ENCODE measurements at places on chromosomes 12 and 14. TPM values are rescaled to one million over a fixed set of nuclear protein-coding genes. Genes with fewer than 3 reads are reported as not detected.

GRCh38 chr14:49860988-49861698 is 8.6 kb upstream of the NEMF start:
- DNase-seq: no peak
- no peak overlapping the region for H3K4me3 ChIP-seq
- H3K4me1 ChIP-seq: no peaks in the 10 kb centered on the region
- no peaks in the 10 kb centered on the region for H3K36me3 ChIP-seq
- peak overlapping the region; percentile 95 for H3K27ac ChIP-seq

- no peaks in the 10 kb centered on the region for H3K27me3 ChIP-seq
- H3K4me3 ChIP-seq: no peak overlapping the region
- H3K36me3 ChIP-seq: no peaks in the 10 kb centered on the region
- H3K27ac ChIP-seq: no peak overlapping the region
- no peaks in the 10 kb centered on the region for H3K4me1 ChIP-seq
These were observed 1134.4 kb downstream of the GALC start for GRCh38 chr14:86858591-86858990.

DNA sequence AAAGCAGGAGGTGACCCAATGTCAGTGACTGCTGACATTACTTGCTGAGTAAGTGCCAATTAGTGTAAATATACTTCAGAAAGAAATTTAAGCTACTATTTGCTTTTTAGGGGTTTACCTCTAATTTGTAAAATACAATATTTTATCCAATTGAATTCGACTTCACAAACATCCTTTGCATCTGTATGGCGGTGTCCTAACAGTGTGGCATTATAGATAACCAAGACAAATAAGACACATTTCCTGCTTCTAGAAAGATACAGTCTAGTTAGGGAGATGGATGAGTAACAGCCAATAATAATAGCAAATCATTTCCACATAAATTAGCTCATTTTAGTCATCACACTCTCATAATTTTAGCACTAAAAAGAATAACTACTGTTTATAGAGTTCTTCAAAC is 196.5 kb downstream of the AKAP6 start:
- H3K36me3 ChIP-seq: no peaks in the 10 kb centered on the region
- DNase-seq: no peak
- H3K4me1 ChIP-seq: no peaks in the 10 kb centered on the region
- H3K27ac ChIP-seq: no peak overlapping the region
- no peak overlapping the region for H3K4me3 ChIP-seq
- H3K27me3 ChIP-seq: no peaks in the 10 kb centered on the region

- H3K27me3 ChIP-seq: no peaks in the 10 kb centered on the region
- peaks cover 9% of the 10 kb centered on the region for H3K36me3 ChIP-seq
- H3K4me3 ChIP-seq: no peak overlapping the region
- H3K27ac ChIP-seq: no peak overlapping the region
- no peaks in the 10 kb centered on the region for H3K4me1 ChIP-seq
These were observed 71.1 kb downstream of the EGLN3 start for GRCh38 chr14:33879684-33880286.

- H3K4me1 ChIP-seq: peaks cover 6% of the 10 kb centered on the region
- peak overlapping the region; percentile 5 for H3K4me3 ChIP-seq
- no peaks in the 10 kb centered on the region for H3K27me3 ChIP-seq
- H3K27ac ChIP-seq: no peak overlapping the region
- DNase-seq: no peak
These were observed 16.8 kb downstream of the HIF1A start for GRCh38 chr14:61712137-61712536.

Gene KCNA5
- total RNA-seq: 0.09 TPM

GRCh38 chr14:24334431-24335291 is at the start of gene ADCY4:
ADCY4 (minus strand) TSS chr14:24335071; CDS start chr14:24334652, 419 bp downstream.
- DNase-seq: no peak
- no peaks in the 10 kb centered on the region for H3K4me1 ChIP-seq
- peaks cover 54% of the 10 kb centered on the region for H3K27me3 ChIP-seq
- peak within 1 kb of the TSS; percentile 59 for H3K4me3 ChIP-seq
- H3K27ac ChIP-seq: no peak within 1 kb of the TSS

DNA sequence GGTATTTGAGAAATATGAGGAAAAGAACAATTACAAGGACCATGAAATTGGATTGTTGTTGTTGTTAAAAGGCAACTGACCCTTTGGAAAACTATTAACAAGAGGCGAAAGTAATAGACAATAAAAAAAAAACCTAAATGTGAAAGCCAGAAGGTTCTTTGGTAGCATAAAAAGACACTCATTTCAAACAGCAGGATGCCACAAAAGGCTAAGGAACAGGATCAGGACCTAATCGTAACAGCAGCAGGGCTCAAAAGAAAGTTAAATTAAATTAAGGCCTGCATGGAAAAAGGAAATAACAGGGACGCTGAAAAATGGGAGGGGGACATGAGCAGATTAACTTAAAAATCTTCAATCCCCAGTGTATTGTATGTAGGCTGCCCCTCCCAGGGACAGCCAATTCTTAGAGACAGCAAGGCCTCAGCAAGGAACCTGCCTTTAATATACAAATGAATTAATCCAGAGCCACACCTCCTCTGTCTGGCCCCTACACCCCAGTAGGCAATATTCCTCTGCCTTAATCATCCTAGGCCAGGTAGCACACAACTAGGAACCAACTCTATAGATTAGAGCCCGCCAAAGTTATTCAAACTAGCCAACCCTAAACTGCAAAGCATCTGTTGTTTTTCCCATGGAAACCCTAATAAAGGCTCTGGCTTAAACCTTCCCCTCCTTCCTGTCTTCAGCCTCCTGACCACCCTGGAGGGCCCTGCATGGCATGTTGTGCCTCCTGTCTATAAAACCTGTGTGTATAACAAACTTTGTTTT is 28.4 kb upstream of the AP4S1 start:
- H3K27me3 ChIP-seq: no peaks in the 10 kb centered on the region
- peaks cover 17% of the 10 kb centered on the region for H3K36me3 ChIP-seq
- peak overlapping the region; percentile 25 for H3K4me3 ChIP-seq
- peak; percentile 33 for DNase-seq

Gene KLRF2
- not detected for total RNA-seq

- H3K27ac ChIP-seq: no peak overlapping the region
- no peaks in the 10 kb centered on the region for H3K36me3 ChIP-seq
- H3K4me3 ChIP-seq: no peak overlapping the region
These were observed 156.0 kb upstream of the ARHGAP5 start for GRCh38 chr14:31920989-31921650.

Gene BBOF1
- total RNA-seq: 0.66 TPM

GRCh38 chr14:97039717-97040363 is 242.7 kb downstream of the VRK1 start:
- H3K27ac ChIP-seq: no peak overlapping the region
- no peaks in the 10 kb centered on the region for H3K27me3 ChIP-seq
- H3K4me3 ChIP-seq: no peak overlapping the region
- peaks cover 3% of the 10 kb centered on the region for H3K36me3 ChIP-seq
- peaks cover 11% of the 10 kb centered on the region for H3K4me1 ChIP-seq
- DNase-seq: no peak

Gene EML5
- 0.81 TPM for total RNA-seq

DNA sequence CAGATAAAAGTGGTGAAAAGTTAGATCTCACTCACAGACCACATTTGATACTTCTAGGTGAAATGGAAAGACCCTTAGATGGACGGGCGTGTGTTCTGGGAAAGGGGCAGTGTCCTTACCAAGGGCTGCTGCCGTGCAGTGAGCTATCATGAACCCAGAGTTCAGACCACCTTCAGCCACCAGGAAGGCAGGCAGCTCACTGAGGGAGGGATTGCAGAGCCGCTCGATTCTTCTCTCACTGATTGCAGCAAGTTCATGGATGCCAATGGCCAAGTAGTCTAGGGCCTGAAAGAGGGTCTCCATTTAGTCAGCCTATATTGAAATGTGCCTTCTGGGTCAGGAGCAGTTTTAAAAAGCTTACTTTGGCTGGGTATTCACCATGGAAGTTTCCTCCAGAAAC is 15.7 kb downstream of the HAL start:
- no peak for DNase-seq
- peaks cover 2% of the 10 kb centered on the region for H3K4me1 ChIP-seq
- no peak overlapping the region for H3K4me3 ChIP-seq
- no peaks in the 10 kb centered on the region for H3K36me3 ChIP-seq

GRCh38 chr12:106581543-106582248 is 1.1 kb upstream of the RFX4 start:
- H3K27ac ChIP-seq: no peak overlapping the region
- peaks cover 3% of the 10 kb centered on the region for H3K36me3 ChIP-seq
- H3K4me1 ChIP-seq: no peaks in the 10 kb centered on the region

Gene PLXNC1
- 1.2 TPM for total RNA-seq

Gene IL31
- total RNA-seq: not detected

GRCh38 chr12:46526233-46526632 is 153.7 kb upstream of the SLC38A2 start:
- no peak overlapping the region for H3K4me3 ChIP-seq
- no peak for DNase-seq
- H3K4me1 ChIP-seq: no peaks in the 10 kb centered on the region
- peaks cover 4% of the 10 kb centered on the region for H3K36me3 ChIP-seq
- H3K27ac ChIP-seq: no peak overlapping the region
- H3K27me3 ChIP-seq: no peaks in the 10 kb centered on the region

- DNase-seq: no peak
- H3K36me3 ChIP-seq: no peaks in the 10 kb centered on the region
- no peaks in the 10 kb centered on the region for H3K27me3 ChIP-seq
- H3K27ac ChIP-seq: no peak overlapping the region
- H3K4me3 ChIP-seq: no peak overlapping the region
- H3K4me1 ChIP-seq: no peaks in the 10 kb centered on the region
These were observed 147.8 kb downstream of the RBM19 start for GRCh38 chr12:113818283-113818682.

Gene PRB4
- not detected for total RNA-seq

DNA sequence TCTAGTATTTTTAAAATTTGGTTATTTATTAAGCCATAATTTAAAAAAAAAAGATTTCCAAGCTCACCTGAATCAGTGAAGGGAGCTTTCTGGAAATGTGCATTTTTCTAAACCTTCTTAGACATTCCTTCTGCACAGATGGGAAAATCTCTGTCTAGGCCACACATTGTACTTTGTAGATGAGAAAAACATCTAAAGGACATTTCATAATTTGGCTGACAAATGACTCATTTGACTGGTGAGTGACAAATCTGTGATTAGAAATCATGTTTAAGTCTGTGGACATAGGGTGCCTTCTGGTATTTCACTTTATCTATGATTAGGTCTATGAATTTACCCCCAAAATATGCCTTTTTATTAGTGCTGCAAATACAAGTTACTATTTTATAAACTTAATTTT is 1044.9 kb upstream of the FLRT2 start:
- H3K4me3 ChIP-seq: no peak overlapping the region
- H3K4me1 ChIP-seq: peaks cover 3% of the 10 kb centered on the region
- no peaks in the 10 kb centered on the region for H3K27me3 ChIP-seq
- no peaks in the 10 kb centered on the region for H3K36me3 ChIP-seq

Gene EXD2
- total RNA-seq: 19.6 TPM

Gene PLEKHD1
- 0.37 TPM for total RNA-seq

DNA sequence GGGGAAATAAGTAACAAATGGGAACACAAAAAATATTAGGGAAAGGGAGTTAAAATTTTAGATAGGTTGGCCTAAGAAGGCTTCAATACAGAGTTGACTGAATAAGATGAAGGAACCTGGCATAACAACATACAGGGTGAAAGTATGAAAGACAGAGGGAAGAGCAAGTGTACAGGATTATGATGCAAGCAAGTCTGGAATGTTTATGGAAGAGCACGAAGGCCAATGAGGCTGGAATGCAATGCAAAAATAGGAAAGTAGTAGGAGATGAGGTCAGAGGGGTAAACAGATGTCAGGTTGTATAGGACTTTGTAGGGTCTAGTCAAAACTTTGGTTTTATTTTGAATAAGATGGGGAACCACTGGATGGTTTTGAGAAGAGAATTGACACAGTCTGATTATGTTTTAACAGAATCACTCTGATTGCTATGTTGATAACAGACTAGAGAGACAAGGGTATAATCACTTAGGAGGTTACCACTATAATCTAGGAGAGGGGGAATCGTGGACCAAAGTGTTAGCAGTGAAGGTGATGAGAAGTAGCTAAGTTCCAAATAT is 96.8 kb downstream of the OSBPL8 start:
- H3K36me3 ChIP-seq: no peaks in the 10 kb centered on the region
- no peak overlapping the region for H3K27ac ChIP-seq
- no peaks in the 10 kb centered on the region for H3K4me1 ChIP-seq
- no peaks in the 10 kb centered on the region for H3K27me3 ChIP-seq
- H3K4me3 ChIP-seq: no peak overlapping the region

DNA sequence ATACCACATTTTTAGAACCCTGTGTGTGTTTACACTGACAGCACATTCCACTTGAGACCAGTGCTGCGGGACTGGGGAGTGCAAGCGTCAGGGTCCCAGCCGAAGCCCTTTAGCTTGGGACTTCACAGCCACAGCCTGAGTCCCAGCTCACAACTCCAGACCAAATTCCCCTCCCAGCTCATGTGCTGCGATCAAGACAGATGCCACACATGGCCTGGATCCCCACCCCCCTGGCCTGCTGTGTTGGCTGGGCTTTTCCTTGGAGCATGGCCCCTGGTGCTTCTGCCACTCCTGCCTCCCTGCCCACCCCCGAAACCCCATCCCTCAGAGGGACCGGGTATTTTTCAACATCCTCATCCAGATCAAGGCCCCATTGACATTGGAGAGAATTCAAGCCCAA is 63.7 kb downstream of the WDR20 start:
- H3K4me3 ChIP-seq: no peak overlapping the region
- no peaks in the 10 kb centered on the region for H3K27me3 ChIP-seq
- no peak for DNase-seq
- peaks cover 38% of the 10 kb centered on the region for H3K36me3 ChIP-seq
- no peak overlapping the region for H3K27ac ChIP-seq

DNA sequence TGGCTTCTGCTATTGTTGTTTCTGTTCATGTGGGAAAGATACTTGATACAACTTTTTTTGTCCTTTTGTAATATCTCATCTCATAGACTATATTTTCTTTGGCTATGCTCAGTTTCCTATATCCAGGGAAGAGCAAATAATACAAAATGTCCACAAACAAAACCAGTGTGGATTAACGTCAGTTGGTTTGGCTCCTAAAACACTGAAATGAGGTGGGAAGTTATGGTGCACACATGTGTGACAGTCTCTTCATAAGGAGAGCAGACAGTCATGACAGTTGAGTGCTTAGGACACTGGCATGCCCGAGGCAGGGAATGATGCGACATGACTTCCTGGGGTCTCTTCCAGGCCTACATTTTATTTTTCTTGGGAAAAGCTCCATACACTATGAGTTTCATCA is 27.5 kb downstream of the RHOJ start:
- H3K4me3 ChIP-seq: no peak overlapping the region
- no peaks in the 10 kb centered on the region for H3K4me1 ChIP-seq
- H3K27me3 ChIP-seq: no peaks in the 10 kb centered on the region
- H3K27ac ChIP-seq: no peak overlapping the region
- no peak for DNase-seq

Gene RITA1
- 26.1 TPM for total RNA-seq

Gene CYP27B1
- total RNA-seq: 6.1 TPM

Gene ADAMTS20
- total RNA-seq: 2.1 TPM

Gene HEATR5A
- 21.2 TPM for total RNA-seq

Gene CCDC177
- total RNA-seq: 6.2 TPM

DNA sequence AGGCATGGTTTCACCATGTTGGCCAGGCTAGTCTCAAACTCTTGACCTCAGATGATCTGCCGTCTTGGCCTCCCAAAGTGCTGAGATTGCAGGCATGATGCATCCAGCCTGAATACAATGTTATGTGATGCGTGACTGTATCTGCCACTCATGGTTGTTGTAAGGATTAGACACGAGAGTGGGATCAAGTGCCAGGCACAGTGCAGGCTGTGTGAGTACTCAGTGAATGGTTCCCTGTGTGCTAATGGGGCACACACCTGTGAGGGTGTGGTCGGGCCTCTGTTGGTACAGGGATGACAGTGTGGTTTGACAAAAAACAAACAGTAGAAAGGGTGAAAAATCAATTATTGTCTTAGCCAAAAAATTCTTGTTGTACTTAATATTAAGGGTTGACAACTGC is 61.8 kb downstream of the TECPR2 start:
- no peaks in the 10 kb centered on the region for H3K4me1 ChIP-seq
- no peaks in the 10 kb centered on the region for H3K27me3 ChIP-seq
- no peak overlapping the region for H3K27ac ChIP-seq
- H3K36me3 ChIP-seq: peaks cover 17% of the 10 kb centered on the region
- no peak overlapping the region for H3K4me3 ChIP-seq
- DNase-seq: no peak
